Stimulated activated CD8-positive, alpha-beta memory T cell treated with anti-CD3 and anti-CD28 coated beads, Interleukin-7, amount 100 ng/mL, for 1 hour (primary cell): ENCODE measurements at places on chromosomes 13 and 19.
A peak's percentile ranks its signal among the peaks of the same experiment; 100 is the strongest.

- no peak for DNase-seq
These were observed 51.5 kb upstream of the GTF3A start for GRCh38 chr13:27372896-27373295.

DNA sequence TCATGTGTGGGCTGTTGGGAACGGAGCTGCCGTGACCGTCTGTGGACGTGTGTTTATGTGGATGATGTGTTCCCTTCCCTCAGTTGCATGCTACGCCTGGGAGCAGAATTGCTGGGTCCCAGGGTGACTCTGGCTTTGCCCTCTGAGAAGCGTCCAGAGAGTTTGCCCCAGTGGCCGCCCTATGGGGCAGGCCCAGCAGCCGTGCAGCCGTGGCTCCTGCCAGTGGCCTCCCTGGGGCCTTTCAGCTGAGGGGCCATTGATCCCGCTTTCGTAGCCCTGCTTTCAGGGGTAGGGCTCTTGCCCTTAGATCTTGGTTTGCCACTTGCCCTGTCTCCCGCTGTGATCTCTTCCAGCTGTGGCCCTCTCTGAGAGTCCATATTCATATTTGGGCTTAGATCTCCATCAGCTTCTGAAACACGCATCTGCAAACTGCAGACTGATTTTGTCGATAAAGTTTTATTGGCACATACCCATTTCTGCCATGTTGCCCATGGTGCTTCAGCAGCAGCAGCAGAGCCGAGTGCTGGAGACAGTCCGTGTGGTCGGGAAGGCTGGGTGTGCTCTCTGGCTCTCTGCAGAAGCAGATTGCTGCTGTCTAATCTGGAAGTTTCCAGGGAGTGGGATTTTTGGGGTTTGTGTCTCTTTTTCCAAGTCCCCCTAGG, 17.6 kb downstream of the GNA11 start:
- DNase-seq: no peak

GRCh38 chr13:84784443-84785153, 902.3 kb upstream of the SLITRK1 start:
- DNase-seq: no peak

DNA sequence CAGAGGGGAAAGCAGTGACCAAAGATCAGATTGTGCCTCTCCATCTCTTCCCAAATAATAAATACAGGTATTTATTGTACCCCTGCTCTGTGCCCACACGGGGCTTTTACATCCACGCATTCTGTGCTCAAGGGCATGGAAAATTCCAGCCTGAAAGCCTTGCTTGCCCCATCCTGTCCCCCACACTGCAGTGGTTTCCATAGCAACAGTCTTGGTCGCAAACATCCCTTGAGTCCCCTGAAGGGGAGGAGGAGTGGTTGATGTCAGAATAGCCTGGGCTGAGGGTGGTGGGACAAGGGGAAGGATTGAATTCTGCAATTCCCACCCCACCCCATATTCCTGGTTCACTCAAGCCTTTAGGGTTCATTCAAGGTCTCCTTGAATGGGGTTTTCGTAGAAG, 41.0 kb upstream of the USP29 start:
- no peak for DNase-seq

DNA sequence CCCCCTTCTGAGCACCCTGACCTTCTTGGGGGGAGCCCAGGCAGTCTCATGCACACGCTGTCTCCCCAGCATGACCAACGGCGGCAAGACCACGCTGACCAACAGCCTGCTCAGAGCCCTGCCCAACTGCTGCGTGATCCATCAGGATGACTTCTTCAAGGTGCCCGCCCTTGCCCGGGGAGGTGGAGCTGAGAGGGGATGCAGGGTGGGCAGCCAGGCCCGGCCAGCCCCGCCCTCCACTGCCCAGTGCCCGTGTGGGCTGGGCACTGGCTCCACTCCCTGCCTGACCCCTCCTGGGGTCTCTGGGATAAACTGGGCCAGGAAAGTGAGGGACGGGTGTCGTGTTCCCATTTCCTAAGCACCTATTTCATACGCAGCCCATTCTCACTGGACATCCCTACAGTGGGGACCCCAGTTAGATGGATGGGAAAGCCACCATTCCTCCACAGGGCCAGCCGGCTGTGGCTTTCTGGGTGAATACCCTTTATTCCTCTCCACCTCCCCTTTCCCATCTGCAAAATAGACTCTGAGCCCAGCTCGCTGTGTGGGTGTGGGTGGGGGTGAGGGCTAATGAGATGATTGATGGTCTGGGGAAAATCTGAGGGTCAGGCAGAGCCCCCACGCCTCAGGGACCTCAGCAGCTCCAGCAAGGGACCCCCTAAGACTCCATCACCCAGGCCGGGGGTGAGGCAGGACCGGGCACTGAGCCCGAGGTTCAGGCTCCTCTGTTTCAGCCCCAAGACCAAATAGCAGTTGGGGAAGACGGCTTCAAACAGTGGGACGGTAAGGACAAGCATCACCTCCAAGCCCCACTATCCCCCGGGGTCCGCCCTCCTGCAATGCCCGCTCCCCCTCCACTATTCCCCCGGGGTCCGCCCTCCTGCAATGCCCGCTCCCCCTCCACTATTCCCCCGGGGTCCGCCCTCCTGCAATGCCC, 3.9 kb downstream of the NMRK2 start:
- no peak for DNase-seq

- no peak for DNase-seq
These were observed 57.9 kb upstream of the MAB21L1 start for GRCh38 chr13:35534343-35534742.

DNA sequence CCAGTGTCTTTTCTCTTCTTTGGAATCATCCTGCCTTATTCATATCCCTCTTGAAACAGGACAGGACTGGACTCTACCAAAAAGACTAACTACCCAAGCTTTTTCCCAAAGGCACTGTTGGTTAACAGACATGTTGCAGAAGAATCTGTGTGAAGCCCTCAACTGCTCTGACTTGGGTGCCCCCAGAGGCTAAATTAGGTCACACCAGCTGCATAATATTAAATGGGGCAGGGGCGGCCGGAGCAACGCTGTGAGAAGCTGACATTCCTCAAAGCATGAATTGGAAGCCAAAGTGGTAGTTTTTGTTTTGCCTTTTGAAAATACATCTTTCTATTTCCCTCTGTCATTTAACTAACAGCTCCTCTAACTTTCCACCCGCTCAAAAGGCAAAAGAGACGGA, 185.9 kb downstream of the LHFPL6 start:
- DNase-seq: no peak

- DNase-seq: no peak
These were observed 158.1 kb downstream of the IRS2 start for GRCh38 chr13:109628251-109628699.

GRCh38 chr19:4064149-4064495, 2.6 kb downstream of the ZBTB7A start:
- DNase-seq: no peak

- peak; percentile 81 for DNase-seq
These were observed at the start of gene KANK3 for GRCh38 chr19:8342684-8343482. Gene KANK3, minus strand, starts transcription at chr19:8343262. Its CDS starts 5,434 bp downstream, at chr19:8337828.

- DNase-seq: no peak
These were observed 174.5 kb downstream of the KCTD12 start for GRCh38 chr13:76711550-76712182.

- DNase-seq: no peak
These were observed 2.4 kb downstream of the KLF1 start for GRCh38 chr19:12884627-12884925.

DNA sequence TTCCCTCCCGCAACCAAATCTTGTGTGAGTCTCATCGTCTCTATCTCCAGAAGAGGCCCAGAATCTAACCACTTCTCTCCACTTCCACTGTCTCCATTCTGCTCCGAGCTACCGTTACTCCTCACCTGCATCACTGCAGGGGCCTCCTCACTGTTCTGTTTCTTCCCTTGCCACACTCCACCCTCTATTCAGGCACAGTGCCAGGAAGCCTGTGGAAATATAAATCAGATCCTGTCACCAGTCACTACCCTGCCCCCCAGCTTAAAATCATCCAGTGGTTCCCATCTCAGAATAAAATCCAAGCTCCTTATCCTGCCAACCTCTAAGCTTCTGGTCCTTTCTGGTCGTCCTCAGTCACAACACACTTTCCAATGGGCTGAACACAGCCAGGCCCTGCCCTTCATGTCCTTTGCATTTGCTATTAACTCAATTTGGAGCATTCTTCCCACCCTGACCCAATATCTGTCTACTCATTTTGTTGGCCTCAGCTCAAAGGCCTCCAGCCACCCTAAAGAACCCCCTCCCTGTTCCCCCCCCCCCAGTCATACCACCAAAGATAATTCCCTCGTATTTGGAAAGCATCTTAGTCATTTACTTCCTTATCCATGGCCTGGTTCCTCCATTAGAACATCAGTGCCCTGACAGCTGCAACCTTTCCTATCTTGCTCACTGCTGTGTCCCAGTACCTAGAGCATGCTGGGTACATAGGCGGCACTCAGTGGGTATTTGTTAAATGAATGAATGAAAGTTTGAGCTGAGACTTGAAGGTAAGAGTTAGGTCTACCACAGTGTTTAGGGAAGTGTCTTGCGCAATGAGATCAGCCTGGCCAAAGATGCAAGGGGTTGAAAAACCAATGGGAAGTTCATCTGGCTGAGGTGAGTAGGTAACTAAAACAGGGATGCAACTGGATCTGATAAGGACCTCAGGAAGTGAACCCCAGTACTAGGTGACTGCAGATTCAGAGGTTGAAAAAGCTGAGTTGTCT, 24.4 kb downstream of the ZNF175 start:
- no peak for DNase-seq

GRCh38 chr19:47186446-47187334, 44.3 kb downstream of the BBC3 start:
- peak; percentile 48 for DNase-seq

DNA sequence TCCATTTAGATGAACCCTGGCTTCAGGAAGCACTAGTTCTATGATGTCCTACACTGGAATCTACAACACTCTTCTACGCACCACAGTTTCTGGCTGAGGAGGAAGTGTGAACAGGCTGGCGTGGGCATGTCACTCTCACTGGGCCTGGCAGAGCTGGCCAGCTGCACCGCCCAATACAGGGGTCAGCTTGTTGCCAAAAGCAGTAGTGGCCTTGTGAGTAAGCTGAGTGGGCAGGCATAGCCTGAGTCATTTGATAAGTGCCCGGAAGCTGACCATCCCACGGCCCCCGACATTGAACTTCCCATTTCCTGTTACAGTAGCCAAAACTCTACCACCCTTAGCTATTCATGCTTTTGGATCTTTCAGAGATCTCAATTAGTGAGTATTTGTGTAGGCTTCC, 240.9 kb upstream of the SERP2 start:
- DNase-seq: no peak

DNA sequence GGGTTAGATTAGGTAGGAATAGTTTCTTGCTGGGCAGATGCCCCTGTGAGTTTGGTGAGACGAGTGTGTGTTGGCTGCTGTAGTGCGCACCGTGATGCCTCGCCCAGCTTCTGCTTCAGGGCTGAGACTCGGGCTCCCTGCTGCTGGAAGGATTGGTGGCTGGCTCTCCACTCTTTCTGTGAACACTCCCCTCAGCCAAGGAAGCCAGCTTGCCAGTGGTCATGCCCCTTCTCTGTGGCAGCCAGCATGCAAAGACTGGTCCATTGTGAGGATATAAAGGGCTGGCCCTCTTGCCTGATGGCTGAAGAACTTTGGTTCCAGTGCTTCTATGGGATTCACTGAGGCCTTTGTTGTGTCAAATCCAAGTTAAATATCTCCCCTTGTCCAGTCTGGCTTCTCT, 2.9 kb upstream of the HTR2A start:
- DNase-seq: no peak

DNA sequence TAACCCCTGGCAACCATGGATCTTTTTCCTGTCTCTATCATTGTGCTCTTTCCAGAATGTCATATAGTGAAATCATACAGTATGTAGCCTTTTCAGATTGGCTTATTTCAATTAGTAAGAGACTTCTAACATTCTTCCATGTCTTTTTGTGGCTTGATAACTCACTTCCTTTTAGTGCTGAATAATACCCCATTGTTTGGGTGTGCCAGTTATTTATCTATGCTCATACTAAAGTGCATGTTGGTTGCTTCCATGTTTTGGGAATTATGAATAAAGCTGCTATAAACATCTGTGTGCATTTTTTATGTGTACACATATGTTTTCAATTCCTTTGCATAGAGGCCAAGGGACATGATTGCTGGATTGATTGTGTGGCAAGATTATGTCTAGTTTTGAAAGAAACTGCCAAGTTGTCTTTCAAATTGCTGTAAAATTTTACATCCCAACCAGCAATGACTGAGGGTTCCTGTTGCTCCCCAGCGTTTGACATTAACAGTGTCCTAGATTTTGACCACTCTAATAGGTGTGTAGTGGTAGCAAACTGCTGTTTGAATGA, 358.9 kb downstream of the ITGBL1 start:
- no peak for DNase-seq

DNA sequence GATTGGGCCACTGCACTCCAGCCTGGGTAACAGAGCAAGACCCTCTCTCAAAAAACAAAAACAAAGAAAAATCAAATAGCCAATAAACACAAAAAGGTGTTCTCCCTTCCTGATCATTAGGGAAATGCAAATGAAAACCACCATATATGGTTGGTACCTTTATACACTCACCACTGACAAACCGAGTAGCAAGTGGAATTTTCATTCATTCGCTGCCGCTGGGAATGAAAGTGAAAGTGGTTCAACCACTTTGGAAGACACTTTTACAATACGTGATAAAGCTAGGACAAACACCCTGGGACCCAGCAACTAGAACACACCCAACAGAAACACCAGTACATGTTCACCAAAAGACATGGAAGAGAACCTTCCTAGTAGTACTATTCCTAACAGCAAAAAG, 21.0 kb downstream of the GRIK5 start:
- no peak for DNase-seq

DNA sequence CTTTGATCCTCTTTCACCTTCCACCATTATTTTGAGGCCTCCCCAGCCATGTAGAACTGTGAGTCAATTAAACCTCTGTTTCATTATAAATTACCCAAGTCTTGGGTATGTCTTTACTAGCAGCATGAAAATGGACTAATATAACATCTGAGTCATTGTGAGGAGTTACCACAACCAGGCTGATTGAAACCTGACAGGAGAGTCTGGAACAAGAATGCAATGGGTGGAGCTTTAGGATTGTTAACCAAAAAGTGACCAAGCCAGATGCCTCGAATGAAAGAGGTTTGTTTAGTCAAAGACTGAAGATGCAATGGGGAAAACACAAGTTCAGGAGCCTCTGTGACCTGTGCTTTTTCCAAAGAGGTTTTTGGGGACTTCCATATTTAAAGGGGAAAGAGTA, 659.0 kb downstream of the SLITRK6 start:
- no peak for DNase-seq

GRCh38 chr13:46810440-46810839, 13.5 kb upstream of the ESD start:
- no peak for DNase-seq
